ENCODE measurements at places on chromosomes 7 and 10.

DNA sequence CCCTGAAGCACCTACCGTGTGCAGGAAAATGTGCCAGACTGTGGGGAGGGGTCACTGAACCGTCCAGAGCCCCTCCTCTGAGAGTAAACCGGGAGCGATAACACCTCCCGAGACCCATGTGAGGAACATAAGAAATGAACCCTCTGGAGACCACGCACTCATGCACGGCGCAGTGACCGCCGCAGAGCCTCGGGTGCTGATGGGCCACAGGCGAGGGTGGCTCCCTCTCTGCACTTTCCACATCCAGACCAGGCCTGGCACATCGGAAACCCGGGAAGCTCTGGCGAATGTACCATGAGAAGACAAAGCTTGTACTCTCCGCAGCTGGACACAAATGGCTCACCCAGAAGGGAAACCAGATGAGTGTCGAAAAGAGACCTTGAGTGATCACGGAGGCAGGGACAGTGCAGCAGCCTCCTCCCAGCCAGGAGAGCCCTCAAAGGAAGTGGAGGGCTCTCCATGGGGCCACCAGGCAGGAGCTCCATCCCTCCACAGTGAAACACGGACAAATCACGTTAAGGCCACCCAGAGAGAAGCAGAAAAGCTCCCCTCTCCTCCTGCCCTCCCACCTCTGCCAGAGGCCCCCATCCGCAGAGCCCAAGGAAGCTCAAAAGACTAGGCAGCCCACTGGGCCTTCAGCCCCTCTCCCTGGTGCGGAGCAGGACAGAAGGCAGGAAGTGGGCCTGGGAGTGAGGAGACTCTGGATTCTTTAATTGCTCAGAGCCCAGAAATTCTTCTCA lies 178.1 kb upstream of the PPP2R2D start:
- no peak for DNase-seq

DNA sequence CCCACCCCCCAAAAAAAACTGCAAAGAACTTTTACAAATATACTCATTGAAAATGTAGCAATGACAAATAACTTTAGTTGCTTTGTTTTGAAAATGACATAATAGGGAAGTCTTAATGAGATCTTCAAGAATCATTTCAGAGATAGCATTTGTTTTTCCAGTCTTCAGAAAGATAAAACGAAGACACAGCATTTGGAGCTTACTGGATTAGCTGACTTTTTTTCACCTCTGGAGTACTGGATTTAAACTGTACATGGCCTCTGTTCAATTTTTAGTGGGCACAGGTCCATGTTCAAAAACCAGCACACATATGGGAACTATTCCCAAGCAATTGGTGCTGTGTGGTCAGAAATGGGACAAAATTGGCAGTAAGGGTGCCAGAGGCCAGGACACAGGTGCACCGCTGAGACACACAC lies 3.9 kb downstream of the RAB11FIP2 start:
- no peak for DNase-seq

- DNase-seq, result peak; percentile 66
Observed at GRCh38 chr7:84393786-84394185, 199.2 kb upstream of the SEMA3A start.

DNA sequence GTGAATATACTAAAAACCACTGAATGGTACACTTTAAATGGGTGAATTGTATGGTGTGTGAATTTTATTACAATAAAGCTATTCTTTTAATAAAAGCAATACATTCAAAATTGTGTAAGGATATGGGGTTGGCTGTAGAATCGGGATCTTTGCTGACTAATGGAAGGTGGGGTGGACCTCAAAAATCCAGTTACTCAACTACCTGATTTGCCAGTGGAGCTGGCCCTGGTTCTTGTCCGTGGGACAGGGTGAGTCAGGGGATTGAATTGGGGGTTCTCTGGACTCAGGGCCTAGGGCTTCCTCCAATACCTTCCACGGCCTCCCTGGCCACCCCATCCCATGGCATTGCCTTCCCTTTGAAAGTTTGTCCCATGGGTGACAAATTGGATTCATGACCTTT lies 13.5 kb upstream of the RABGEF1 start:
- peak; percentile 23 for DNase-seq

- no peak for DNase-seq
Observed at GRCh38 chr10:12973149-12973718, 28.3 kb downstream of the CCDC3 start.

- no peak for DNase-seq
Observed at GRCh38 chr7:3998060-3998459, 684.0 kb upstream of the FOXK1 start.

- no peak for DNase-seq
Observed at GRCh38 chr10:72122221-72122620, 33.9 kb upstream of the SPOCK2 start.

- DNase-seq, result no peak
Observed at GRCh38 chr10:6320320-6321010, 117.7 kb downstream of the PFKFB3 start.

DNA sequence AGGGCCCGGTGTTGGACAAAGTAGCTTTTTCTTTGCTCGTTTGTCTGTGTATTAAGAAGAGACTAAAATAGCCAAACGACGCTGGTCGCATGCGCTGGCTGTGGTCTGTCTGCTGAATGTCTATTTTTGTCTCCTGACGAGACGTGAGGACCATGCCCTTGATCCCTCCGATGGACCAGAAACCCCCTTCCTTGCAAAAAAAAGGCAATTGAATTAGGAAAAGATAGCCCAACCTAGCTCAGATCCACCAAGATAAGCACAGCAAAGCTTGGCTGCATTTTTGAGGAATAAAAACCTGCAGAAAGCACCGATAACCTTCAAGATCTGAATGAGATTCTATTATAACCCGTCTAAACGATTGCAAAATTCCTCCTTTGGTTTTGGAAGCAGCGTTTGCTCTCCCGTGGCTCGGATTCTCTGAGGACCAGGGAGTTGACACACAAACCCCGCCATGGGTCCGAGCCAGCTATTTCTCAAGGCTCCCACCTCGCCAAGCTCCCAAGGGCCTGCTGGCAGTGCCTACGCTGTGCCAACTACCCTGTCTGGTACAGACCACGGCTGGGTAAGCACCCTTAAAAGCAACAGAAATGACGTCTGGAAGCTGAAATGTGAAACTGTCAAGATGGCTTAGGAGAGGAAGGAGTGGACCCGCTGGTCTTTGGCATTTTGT lies 17.7 kb upstream of the TTYH3 start:
- peak; percentile 74 for DNase-seq

DNA sequence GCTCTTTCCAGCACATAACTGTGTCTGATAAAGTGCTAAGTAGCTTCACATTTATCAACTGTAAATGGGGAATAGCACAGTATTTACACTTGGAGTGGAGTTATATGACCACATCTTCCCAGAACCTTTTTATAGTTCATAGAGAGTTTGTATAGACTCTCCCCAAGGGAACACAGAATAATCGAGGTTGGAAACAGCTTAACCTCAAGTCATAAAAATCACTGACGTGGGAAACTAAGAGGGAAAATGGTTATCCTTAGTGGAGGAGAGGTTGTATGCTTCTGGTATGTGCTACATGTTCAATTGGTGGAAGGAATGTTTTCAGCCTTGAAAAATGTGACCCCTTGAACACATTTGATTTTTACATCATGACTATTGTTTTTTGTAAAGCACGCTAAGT lies 167.9 kb upstream of the KIAA1217 start:
- no peak for DNase-seq

Measured in GM23248 (cell line).